Activated T-helper 1 cell treated with anti-CD3 and anti-CD28 coated beads, Interleukin-2, amount 50 U/mL, for 16 hours (primary cell): ENCODE measurements at places on chromosomes 5 and 9.

GRCh38 chr5:56822981-56823380, 7.6 kb downstream of the MAP3K1 start:
- DNase-seq, result no peak

DNA sequence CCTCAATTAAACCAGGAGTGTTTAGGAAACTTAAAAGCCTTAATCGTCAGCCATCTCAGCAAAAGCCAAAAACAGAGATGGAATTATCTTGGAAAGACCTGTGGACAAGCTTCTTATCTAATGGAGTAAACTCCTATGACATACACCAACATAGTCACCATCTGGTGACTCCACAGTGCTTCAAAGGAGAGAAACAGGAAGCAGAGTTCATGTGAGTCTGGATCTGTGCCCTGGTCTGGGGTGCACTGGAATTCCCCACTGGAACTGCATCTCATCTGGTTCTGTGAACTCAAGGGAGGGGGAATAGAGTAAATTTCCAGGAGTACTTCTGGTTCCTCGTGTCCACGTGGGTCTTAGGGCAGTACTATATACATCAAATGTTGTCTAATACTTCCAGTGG, 36.3 kb upstream of the KCNN2 start:
- DNase-seq, result no peak

GRCh38 chr9:17682684-17683083, 103.8 kb downstream of the SH3GL2 start:
- no peak for DNase-seq

DNA sequence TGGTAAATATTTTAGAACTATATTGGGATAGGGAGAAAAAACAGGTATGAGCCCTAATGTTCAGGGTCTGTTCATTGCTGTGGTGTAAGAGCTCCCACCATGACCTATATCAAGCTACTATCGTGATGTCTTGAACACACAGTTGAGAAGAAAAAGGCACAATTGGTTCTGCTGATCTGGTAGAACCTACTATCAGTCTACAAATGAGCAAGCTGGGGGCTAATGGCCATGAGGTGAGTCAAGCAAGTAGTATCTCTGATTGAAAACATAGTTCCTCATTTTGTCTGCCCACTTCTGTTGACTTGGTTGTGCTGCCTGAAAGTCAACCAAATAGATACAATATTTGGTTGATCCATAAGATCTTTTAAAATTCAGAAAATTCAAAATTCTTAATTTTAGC, 1026.3 kb downstream of the CDH12 start:
- DNase-seq, result no peak

DNA sequence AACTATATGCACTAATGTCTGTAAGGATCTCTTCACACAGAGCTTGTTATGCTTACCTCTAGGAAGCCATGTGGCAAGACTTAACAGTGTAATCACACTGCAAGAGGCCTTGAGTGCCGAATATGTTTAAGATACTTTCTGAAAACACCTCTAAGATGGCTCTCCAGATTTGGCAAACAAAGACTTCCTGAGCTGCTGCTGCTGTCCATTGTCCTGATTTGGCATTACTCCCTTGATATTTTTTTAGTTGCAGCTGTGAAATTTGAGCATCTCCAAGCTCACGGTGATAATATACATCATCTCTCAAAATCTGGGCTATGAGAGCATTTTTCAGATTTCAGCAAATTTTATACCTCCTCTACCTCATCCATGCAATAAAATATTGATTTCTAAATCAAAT, 384.5 kb upstream of the CDH6 start:
- no peak for DNase-seq

DNA sequence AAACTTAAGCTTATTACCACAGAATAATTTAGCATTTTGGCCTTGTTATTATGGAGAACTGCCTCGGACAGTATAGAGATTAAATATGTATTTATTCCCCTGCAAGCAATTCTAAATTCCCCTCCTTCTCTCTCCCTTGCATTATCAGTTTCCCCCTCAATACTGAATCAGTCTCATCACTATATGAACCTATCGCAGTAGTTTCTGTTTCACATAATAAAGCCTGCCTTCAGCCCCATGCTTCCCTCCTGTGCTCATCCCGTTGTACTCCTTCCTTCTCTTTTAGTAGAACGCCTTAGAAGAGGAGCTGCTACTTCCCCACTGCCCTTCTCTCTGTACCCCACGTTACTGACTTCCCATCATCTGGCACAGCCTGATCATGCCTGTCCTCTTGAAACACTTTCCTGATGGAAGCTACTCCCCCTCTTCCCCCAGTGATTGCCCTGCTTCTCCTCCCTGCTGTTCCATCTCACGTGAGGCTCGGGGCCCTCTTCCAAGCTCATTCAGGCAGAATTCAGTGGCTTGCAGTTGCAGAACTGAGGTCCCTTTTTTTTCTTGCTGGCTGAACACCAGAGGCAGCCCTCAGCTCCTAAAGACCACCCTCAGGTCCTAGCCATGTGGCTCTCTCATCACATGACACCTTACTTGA, 93.4 kb downstream of the PPIC start:
- DNase-seq, result no peak

- no peak for DNase-seq
Observed at GRCh38 chr9:78831726-78832125, 534.8 kb downstream of the PSAT1 start.

DNA sequence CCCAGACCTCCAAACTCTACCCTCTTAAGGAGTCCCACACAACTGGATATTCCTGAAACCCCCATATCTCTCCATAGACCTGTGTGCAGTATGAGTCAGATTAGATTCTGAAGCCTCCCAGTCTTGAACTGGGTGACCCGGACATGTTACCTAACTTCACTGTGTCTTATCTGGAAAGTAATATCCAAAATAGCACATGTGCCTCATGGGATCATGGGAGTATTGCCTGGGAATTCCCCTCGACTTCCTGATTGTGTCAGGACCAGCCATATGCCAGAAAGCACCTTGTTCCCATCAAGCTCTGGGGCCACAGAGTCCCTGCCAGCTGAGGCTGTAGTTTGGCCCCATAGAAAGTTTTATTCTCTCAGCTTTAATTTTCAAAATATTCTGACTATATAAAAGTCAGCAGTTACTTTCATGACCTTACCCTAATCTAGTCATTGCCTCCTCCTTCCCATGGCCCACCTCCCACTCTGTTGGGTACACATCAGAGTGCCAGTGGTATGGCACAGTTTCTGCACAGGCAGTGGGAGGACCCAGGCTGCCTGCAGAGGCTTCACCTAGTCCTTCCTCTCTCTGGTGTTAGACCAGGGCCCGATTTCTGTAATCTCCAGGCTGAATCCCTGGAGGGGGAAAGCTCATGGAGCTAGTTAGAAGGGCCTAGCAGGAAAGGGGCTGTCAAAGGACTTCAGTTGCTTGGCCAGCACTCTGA, 19.5 kb upstream of the B4GALT1 start:
- DNase-seq, result no peak

- no peak for DNase-seq
Observed at GRCh38 chr9:134940236-134941208, 22.8 kb upstream of the FCN1 start.

GRCh38 chr5:99815-100214, 7.8 kb downstream of the PLEKHG4B start:
- no peak for DNase-seq

GRCh38 chr5:126433701-126434100, 10.5 kb downstream of the GRAMD2B start:
- no peak for DNase-seq

GRCh38 chr9:127229691-127230417, 34.7 kb upstream of the GARNL3 start:
- DNase-seq, result no peak

- DNase-seq, result no peak
Observed at GRCh38 chr5:20466512-20466911, 478.5 kb upstream of the CDH18 start.

DNA sequence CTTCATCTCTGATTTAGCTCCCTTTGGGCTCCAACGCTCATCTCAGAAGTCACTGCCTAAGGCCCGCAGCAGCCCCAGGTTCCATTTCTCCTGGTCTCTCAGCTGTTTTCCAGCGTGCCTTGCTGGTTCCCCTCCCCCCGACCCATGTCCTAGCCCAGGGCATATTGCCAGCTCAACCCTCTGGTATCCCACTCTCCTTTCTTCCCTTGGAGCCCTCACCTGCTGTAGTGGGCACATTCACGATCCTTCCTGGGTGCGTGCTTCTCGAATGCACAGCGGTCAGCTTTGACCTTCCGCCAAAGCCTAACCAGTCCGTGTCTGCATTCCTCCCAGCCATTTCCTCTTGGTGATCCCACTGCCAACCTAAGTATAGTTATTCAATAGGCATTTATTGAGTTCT, 36.1 kb downstream of the CFAP90 start:
- DNase-seq, result no peak

DNA sequence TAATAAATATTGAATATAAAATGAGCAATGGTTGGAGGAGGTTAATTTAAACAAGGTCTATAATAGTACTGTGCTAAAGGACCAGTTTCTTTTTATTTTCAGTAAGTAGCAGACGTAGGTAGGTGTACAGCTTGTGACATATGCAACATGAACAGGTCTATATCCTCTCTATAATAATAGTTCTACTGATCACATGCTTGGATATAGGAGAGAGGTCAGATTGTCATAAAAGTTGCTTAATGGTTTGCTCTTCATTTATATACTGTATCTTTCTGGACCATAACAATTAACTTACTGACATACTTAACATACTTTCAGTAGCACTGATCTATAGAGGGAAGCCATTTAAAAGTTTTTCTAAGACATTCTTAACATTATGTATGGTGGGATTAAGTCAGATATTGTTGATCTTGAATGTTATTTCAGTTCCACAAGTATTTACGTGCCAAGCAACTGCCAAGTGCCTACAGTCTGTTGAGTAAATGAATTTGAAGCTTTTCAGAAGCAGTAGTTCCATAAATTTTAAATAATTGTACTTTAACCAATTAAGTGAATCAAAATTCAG, 68.0 kb downstream of the DENND4C start:
- no peak for DNase-seq

DNA sequence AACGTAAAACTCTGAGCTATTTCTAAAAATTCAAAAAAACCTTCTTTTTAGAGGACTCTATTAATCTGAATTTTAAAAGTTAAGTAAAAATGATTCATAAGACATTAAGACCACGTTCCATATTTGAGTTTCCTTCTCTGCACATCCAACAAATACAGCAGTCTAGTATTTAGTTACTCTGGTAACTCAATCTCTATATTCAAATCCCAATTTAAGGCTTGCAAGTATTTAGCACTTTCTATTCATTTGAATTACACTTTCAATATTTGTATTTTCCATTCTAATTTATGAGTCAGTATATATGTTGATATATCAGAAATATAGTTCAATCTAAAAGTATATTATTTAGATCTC, 17.7 kb downstream of the RFX3 start:
- no peak for DNase-seq

- no peak for DNase-seq
Observed at GRCh38 chr9:4859035-4859434, 66.3 kb downstream of the RCL1 start.

- no peak for DNase-seq
Observed at GRCh38 chr5:92544596-92544995, 1036.4 kb downstream of the NR2F1-AS1 start.

DNA sequence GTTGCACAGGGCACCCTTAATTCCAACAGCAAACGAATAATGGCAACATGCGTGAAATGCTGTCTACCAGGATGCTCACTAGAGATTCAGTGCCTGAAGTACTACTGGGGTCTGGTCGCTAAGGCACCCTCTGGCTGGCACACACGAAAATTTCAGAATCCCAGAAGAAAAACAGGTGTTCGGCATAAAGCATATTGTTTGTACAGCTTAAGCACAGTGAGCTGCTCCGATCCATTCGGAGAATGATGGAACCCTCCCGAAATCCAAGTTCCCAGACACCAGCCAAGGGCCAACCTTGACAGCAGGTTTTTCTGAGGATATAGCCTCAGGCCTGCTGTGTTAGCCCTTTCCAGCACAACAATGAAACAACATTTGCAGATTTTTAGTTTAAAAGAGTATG, 61.4 kb upstream of the ALDH1B1 start:
- no peak for DNase-seq

GRCh38 chr5:169880012-169880663, 100.2 kb downstream of the INSYN2B start:
- DNase-seq, result no peak

GRCh38 chr9:133963166-133963565, 29.0 kb downstream of the VAV2 start:
- no peak for DNase-seq

GRCh38 chr5:83924171-83924570, 203.5 kb upstream of the HAPLN1 start:
- DNase-seq, result no peak

GRCh38 chr9:104658496-104659195, 35.7 kb upstream of the OR13D1 start:
- DNase-seq, result no peak

GRCh38 chr9:34684145-34684544, 6.9 kb downstream of the CCL19 start:
- no peak for DNase-seq

DNA sequence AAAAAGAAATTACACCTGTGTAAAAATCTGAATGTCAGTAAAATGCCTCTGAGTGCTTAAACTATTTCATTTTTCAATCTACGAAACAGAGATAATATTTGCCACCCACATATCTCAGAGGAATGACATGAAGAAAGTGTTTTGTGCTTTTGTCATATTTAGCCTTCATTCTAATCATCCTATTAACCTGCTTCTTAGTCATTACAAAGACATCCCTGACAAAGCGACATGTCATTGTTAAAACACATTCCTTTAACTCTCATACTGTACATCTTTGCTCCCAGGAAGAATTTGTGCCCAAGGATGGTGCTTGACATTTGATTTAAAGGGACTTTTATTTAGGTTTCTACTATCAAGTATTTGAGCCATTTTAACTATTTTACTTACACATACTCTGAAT, 275.9 kb downstream of the DMRTA1 start:
- no peak for DNase-seq

- no peak for DNase-seq
Observed at GRCh38 chr5:346229-346935, 24.9 kb downstream of the AHRR start.

- no peak for DNase-seq
Observed at GRCh38 chr9:3478549-3478953, 47.2 kb downstream of the RFX3 start.

- DNase-seq, result no peak
Observed at GRCh38 chr9:33227008-33227398, 13.0 kb upstream of the SPINK4 start.

DNA sequence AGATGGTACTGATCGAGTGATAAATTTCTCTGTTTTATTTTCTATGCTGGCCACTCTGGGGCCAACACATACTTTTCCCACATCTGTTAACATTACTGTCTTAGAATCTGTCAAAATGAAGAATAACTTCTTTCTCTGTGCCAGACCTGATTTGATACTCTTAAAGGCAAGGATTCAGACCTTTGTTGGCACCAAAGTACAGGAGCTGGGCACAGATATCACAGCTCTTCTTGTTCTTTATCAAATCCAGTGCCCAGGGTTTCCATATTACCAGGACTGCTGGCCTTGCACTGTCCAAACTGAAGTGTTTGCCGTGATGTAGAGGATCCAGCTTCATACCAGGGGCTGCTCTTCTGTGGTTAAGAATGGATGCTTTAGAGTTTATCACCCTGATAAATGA, 20.9 kb downstream of the ZNF474 start:
- DNase-seq, result no peak

DNA sequence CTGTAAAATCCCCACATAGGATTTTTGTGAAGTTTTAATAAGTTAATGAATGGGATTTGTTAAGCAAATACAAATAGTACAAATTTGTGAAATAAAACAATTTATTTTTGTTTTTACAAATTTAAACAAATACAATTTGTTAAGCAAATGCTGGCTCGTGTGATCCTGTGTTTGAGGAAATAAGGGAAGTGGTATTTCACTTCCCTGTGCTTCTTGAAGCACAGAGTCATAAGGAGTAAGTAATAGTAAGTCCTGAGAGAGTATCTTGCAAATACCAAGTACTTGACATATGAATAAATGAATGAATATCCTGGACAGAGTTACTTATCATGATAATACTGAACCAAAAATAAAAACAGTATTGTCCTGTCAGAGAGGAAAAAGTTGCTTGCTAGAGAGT, 9.1 kb downstream of the SMIM3 start:
- no peak for DNase-seq
